ENCODE measurements at places on chromosomes 16 and 17.

- DNase-seq = no peak
Measured at GRCh38 chr16:74070237-74070636, 226.4 kb upstream of the PSMD7 start.

DNA sequence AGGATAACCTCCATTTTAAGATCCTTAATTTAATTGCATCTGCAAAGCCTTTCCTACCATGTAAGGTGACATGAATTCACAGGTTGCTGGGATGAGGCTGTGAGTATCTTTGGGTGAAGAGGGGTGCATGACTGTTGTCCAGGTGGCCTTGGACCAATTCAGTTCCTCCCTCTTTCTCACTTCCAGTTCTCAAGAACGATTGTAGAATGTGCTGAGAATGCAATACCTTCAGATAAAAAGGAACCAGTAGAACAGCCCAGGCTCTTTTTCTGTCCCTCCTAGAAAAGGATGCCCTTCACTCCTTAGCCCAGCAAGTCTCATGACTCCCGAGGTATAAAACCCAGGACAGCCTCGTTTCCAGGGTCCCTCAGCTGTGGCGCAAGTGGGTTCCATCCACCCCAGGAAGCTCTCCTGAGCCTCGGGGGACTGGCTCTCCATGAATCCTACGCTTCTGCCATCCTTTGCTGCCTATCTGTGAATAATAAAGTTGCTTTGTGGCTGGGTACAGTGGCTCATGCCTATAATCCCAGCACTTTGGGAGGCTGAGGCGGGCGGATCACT, 61.6 kb upstream of the FA2H start:
- DNase-seq = no peak

GRCh38 chr16:72963533-72964315, 84.2 kb downstream of the ZFHX3 start:
- DNase-seq = no peak

GRCh38 chr17:31877911-31878702, 19.1 kb upstream of the COPRS start:
- no peak for DNase-seq

DNA sequence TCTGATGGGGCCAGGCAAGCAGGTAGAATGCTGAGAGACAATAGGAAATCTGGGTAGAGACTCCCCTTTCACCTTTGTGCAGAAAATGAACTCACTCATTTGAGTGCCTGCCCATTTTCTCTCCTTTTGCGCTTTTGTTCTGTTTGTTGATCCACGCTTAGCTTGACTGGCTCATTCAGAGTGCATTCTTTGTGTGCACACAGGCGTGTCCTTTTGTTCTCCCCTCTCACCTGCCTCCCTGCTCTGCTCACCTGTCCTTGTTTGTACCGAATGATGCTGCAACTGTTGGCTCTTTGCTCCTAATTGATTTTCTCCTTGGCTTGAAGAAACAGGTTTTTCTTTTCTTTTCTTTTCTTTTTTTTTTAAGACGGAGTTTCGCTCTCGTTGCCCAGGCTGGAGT, 15.8 kb downstream of the PGS1 start:
- no peak for DNase-seq

DNA sequence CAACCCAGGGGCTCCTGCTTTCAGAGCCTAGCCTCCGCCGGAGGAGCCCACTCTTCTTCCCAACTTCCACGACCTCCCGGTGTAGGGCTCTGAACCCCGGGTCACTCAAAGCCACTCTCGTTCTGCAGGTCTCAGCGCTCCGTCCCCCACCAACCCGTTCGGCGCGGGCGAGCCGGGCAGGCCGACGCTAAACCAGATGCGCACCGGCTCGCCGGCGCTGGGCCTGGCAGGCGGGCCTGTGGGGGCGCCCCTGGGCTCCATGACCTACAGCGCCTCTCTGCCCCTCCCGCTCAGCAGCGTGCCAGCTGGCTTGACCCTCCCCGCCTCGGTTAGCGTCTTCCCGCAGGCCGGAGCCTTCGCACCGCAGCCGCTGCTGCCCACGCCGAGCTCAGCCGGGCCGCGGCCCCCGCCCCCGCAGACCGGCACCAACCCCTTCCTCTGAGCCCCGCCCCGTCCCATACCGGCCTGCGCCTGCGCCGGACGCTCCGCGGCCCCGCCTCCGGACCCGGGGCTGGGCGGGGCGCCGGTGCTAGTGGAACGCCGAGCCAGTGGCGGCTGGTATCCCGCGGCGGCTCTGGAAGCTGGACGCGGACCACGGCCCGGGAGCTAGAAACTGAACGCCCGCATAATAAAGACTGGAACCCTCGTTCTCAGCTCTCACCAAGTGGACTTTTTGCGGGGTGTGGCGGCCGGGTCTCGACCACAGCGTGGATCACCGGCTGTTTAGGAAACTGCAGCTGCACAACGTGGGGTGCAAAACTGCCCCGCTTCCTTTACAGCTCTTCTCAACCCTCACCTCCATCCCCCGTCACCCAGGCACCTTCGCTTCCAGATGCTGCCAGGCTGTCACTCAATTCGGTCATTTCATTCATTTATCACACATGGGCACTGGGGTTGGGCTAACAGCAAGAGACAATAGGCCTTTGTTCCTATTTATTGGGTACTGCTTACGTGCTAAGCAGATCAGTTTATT, 5.0 kb upstream of the SPATA20 start:
- DNase-seq = peak; percentile 84

DNA sequence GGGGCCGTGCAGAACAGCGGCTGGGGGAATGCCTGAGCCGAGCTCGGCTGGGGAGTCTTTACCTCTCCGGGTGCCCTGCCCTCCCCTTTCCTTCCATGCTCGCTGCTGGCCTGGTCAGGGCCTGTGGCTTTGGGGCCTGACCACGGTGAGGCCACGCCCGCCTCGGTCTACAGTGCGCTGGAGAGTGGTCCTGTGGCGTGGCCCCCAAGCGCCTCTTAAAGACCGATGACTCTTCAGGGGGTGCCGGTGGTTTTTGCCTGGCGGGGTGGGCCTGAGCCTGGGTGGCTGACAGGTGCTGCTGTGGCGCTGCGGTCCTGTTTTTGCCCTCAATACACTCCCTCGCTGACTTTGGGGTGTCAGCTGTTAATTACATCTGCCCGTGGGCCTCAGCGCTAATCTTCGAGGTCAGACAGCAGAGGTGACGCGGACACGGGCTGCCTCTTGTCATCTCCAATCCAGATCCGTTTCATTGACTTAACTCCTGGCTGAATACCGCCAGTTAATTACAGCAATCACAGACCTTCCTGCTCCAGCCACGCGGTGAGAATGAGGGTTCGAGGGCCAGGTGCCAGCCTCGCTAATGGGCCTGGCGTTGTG, 29.7 kb downstream of the GSE1 start:
- no peak for DNase-seq

Data from memory B cell (primary cell).